ENCODE measurements at places on chromosomes 6 and 20.

GRCh38 chr6:45613656-45614055 is 235.9 kb upstream of the SUPT3H start:
- DNase-seq = peak; percentile 80

GRCh38 chr6:161568885-161569456 is 295.1 kb upstream of the AGPAT4 start:
- no peak for DNase-seq

DNA sequence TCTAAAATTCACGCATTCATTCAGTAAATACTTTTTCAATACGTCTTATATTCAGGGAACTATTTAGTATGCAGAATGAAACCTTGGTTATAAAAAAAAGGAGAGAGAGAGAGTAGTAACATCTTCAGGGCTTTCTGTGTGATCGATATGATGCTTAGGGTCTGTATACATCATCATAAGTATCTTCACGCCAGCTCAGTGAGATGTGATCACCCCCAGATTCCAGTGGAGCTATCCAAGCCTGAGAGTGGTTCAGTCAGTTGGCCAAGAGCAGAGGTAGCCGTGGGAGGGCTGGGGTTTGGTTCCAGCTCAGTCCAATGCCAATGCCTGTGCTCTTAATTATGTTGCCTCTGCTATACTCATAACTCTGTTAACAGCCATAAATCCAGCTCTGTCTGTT is 8.6 kb downstream of the CD83 start:
- DNase-seq = no peak

- no peak for DNase-seq
Observed at GRCh38 chr20:25546048-25546447, 39.3 kb downstream of the NINL start.

- no peak for DNase-seq
Observed at GRCh38 chr6:13147376-13147775, 181.0 kb downstream of the TBC1D7 start.

- DNase-seq = peak; percentile 45
Observed at GRCh38 chr6:22141241-22141745, 155.5 kb downstream of the PRL start.

GRCh38 chr6:109243863-109244825 is 138.1 kb downstream of the CD164 start:
- no peak for DNase-seq

DNA sequence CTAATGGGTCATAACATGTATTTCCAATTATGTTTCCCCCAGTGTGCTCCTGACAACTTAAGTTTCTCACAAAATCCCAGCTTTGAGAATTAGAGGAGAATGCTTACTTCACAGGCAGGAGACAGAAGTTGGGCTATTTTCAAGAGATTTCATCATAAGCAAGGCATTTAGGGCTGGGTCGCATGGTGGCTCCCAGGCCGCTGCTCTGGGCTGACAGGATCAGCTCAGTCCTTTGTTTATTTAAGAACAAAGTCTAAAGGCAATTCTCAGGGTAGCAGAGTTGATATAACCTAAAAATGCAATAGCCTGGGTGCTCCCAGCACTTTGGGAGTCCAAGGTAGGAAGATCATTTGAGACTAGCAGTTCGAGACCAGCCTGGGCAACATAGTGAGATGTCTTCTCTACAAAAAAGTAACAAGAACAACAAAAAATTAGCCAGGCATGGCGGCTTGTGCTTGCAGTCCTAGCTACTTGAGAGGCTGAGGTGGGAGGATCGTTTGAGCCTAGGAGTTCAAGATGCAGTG is 10.9 kb downstream of the FOXQ1 start:
- DNase-seq = peak; percentile 13

DNA sequence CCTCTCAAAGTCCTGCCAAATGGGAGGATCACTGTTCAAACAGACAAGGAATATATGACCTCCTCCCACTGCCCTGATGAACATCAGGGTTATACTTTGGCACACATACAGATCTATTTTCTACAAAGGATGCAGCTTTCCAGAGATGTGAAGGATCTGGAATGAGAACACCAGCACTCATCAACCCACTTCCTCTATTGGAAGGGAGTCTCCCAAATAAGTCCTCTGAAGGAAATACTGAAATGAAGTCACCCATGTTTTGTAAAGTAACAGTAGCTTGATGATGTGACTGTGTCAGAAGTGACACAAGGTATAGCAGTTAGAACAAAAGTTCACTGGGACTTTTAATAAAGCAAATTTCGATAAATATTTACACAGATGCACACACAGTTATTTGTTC is 104.9 kb downstream of the OGFRL1 start:
- DNase-seq = peak; percentile 67

DNA sequence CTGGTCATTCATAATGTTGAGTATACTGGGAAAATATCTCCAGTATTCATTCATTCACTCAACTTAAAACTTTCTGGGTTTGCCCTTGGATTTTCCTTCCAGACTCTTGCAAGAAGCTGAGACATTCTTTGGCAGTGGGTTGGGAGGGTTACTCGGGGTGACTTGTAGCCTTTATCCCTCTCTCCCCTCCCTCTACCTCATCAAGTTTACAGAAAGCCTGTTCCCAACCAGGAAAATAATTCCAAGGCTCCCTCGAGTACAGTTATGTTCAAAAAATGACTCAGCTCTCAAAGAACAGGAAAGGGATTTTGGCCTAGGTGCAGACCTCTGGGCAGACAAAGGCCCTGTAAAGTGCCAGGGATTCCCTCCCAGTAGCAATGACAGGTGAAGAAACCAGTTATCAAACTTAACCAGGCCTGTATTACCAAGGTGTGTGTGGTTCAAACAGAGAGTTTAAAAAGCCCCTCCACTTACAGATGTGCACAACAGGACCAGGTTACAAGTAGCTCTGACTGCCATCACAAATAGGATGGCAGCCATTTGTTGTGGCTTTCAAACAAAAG is 22.2 kb downstream of the FKBP1A start:
- DNase-seq = peak; percentile 36

All from cardiac fibroblast (primary cell).